Activated T-helper 9 cell treated with anti-CD3 and anti-CD28 coated beads, Interleukin-2, amount 50 U/mL, for 16 hours (primary cell): ENCODE measurements at places on chromosomes 1 and 21.

DNA sequence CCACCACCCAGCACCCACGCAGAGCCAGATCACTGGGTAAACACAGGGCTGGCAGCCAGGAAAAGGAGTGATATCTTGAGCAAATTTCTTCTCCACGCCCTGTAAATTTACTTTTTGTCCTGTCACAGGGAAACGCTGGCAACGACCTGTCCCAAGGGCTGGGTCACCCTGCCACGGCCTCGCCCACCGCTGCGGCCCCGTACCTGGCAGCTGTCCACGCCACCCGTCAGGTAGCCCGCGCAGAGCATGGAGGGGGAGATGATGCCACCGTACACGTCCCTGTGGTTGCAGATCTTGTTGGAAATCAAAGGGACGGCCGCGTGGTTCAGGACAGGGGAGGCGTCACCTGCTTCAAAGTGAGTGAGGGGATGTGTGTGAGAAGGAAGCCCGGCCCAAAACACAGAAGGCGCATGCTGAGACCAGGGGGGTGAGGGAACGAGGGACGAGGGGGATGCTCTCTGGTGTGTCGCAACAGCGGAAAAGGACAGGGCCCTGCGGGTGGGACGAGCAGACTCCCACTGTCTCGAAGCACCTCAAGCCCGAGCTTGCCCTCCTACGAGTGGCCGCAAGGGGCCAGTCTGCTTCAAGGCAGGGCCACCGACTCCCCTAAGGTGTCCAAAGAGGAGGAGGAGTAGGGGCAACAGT lies 10.1 kb upstream of the TFF1 start:
- DNase-seq: no peak

DNA sequence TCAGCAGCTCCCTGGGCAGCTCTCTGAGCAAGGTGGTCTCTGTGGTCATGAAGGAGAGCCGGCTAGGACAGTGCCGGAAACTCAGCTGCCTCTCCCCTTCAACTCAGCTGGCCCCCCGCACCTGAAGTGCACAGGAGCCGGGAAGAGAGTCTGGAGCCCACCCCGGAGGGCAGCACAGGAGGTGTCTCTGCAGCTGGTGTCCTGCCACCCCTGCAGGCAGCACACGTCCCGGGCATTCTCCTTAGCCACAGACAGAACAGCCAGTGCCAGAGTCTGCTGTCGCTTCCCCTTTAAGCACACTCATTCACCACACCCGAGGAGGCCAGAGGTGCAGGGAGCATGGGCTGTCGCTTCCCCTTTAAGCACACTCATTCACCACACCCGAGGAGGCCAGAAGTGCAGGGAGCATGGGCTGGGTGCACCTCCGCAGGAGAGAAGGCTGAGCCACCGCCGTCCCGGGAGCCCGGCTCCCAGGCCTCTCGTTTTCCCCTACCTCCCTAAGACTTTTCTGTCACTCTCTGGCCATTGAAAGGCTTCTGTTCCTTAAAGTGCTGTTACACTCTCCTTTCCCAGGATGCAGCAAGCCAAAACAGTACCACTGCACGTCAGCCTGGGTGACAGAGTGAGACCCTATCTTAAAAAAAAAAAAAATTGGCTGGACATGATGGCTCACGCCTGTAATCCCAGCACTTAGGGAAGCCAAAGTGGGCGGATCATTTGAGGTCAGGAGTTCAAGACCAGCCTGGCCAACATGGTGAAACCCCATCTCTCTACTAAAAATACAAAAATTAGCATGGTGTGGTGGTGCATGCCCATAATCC lies 16.9 kb upstream of the SAMD11 start:
- DNase-seq: no peak

DNA sequence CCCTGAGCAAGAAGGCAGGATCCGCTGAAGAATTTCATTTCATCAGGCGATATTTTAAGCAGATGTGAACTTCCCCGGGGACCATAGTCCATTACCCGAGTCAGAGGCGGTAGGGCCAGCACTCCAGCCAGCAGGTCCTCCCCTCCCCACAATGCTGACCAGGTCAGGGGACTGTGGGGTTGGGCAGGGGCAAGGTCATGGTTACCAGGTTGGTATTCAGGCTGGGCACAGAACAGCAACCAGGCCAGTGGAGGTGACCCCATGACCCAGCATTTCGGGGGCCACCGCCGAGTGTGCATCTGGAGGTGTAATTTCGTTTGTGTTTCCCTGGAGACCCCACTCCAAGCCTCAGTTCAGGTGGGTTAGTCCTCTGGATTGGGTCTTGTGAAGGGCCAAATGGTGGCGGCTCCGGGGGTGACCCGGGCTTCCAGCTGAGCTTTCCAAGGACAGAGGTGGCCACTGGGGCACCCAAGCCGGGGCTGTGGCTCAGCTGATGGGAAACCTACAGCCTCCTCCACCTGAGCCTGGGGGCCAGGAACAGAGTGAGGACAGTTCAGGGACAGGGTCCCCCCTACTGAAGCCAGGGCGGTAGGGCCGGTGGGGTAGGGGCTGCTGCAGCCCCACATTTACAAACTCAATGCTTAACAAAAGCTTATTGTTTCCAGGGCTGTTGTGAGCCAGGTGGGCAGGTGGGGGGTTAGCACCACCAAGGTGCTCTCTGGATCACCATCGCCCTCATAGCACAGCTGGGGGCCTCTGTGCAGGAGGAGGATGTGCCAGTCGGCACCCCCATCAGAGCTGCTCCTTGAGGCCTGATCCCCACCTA lies 2.8 kb downstream of the PRDM16 start:
- DNase-seq: no peak

DNA sequence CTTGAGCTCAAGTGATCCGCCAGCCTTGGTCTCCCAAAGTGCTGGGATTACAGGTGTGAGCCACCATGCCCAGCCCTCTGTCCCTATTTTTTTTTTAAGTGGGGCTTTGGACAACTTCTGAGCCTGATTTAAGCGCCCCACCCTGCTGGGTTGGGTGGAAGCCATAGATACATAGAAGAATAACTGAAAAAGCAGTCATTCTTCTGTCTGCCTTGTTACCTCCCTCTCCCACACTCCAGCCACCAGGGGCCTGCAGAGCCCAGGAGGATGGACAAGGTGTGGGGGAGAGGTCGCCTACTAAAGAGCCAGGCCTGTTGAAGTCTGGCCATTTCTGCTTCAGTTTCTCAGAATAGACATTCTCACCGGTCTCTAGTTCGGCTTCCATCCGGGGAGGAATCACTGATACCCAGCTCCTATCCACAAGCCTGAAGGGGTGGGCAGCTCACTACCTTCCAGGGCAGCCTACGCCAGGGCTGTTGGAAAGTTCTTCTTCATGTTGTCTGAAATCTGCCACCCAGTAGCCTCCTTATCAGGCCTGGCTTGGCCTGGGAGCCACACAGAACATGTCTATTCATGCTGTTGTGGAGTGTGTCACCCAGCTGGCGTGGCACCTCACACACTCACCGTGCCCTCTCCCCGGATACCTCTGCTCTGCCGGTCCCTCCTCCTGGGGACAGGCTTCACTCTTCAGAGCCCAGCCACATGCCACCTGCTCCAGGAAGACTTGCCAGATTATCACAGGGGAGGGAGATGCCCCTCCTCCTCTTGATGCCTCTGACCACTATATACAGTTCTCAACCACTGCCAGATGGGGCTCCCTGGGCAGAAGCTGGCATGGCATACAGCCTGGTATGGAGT lies 27.7 kb downstream of the KNCN start:
- DNase-seq: no peak

- no peak for DNase-seq
These were observed 88.5 kb downstream of the UCK2 start for GRCh38 chr1:165915932-165916348.

DNA sequence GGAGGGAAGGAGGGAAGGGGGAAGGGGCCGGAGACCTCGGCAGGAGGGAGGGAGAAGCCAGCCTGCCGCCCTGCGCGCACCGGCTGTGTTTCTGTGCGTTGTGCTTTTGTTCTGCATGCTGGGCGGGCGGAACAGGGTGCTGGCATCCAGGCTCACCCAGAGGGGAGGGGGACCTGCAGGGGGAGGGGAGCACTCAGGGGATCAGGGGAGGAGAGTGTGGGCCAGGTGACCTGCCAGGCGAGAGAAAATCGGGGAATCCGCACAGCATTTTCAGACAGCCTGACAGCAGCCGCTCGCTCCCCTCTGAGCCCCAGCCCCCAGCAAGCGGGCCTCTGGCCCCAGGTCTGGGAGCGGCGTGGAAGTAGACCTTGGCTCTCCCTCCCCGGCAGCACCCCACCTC lies 54.7 kb downstream of the RIPK4 start:
- no peak for DNase-seq

- no peak for DNase-seq
These were observed 13.2 kb upstream of the SCYL3 start for GRCh38 chr1:169906938-169907337.

DNA sequence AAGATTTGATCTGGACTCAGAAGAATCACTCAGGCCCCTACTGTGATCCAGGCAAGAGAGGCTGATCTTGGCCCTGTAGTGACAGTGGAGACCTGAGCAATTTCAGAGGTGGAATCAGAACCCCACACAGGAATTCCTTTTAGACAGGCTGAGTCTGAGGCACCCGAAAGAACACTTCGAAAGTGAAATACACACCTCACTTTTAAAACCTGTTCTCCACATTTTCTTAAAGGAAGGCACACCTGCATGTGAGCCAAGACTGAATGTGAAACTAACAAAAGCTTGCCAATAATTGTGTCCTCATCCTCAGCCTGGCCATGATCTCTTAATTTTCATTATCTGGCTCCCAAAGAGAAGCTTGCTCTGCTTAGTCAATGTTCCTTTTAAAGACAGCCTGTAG lies 32.2 kb downstream of the SIPA1L2 start:
- DNase-seq: no peak

DNA sequence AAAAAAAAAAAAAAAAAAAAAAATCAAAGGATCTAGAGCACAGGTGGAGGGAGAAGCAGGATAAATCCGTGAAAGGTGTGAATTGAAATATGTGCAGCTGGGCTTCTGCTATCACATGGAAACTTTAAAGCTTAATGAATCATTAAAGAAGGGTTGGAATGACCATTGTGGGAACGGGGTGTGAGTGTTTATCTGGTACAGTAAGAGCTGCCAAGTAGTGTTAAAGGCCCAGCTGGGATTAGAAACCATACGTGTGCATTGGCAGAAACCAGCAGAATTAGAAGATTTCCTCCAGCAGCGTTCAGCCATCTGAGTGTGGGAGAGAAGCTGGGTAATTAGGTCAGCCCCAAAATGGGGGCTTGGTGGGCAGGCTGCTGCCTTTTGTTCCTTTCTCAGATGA lies 13.5 kb downstream of the FALEC start:
- DNase-seq: no peak

DNA sequence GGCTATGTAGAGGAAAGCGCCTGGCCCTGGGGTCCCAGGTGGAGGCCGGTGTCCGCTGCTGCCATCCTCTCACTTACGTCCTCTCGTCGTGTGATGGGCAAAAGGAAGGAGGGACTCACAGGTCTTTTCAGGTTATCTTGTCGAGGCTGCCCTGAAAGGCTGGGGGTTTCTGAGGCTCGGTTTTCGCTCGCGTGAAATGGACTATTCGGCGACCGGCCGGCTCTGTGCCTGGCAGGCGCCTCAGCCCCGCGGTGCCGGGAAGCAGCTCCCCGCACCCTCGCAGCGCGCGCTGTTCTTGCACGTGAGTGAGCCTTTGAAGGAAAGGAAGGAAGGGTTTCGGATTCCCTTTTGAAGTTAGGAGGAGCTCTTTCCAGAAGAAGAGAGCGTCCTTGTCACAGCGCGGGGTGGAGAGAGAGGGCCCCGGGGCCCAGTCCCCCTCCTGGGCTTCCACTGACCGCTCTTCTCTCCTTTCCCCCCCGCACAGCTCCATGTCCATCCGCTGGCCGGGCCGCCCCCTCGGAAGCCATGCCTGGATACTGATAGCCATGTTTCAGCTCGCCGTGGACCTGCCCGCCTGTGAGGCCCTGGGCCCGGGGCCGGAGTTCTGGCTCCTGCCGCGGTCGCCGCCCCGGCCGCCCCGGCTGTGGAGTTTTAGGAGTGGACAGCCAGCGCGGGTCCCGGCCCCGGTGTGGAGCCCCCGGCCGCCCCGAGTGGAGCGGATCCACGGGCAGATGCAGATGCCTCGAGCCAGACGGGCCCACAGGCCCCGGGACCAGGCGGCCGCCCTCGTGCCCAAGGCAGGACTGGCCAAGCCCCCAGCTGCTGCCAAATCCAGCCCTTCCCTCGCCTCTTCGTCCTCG lies 57.2 kb downstream of the AJAP1 start:
- DNase-seq: no peak

DNA sequence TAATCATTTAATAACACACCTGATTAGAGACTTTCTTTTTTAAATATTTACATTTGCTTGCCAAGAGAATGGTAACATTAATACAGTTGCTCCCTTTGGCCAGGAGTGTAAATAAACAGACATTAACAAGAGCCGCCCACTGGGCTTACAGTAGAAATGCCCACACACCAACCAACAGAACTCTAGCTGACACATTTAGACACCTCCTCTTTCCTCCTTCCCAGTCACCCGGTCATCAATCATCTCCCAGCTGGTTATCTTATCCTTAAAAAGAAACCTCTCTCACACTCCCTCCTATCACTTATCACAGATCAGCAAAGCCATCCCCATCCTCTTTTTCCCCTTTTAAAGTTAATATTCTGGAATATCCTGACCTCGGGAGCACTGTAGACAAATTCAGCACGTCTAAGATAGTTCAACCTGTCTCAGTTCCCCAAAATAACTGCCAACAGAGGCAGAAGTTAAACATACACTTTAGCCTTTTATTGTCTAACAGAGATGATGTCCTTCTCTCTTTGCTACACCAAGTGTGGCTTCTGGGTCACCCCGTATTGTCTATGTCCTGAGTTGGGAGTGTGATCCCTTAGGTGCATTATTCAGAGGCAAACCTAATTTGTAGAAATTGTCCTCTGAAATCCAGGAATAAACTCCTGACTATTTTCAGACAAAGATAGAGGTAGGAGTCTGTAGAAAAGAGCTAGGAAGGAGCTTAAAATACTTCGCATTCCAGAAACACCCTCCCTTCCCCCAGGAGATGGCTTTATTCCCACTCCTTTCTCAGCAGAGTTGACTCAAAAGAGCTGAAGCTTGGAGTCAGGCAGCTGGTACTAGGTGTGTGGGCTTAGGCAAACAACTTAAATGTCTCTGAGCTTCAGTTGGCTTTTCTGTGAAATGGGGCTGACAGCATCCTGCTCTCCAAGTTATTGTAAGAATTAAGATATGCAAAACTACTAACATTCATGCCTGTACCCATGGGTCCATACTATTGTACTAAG lies 8.8 kb downstream of the MYCL start:
- DNase-seq: no peak

- DNase-seq: no peak
These were observed 165.9 kb downstream of the PTBP2 start for GRCh38 chr1:96887501-96887900.

- no peak for DNase-seq
These were observed 18.6 kb upstream of the CHIA start for GRCh38 chr1:111272081-111272480.
